ENCODE measurements at places on chromosomes 6 and 20.

DNA sequence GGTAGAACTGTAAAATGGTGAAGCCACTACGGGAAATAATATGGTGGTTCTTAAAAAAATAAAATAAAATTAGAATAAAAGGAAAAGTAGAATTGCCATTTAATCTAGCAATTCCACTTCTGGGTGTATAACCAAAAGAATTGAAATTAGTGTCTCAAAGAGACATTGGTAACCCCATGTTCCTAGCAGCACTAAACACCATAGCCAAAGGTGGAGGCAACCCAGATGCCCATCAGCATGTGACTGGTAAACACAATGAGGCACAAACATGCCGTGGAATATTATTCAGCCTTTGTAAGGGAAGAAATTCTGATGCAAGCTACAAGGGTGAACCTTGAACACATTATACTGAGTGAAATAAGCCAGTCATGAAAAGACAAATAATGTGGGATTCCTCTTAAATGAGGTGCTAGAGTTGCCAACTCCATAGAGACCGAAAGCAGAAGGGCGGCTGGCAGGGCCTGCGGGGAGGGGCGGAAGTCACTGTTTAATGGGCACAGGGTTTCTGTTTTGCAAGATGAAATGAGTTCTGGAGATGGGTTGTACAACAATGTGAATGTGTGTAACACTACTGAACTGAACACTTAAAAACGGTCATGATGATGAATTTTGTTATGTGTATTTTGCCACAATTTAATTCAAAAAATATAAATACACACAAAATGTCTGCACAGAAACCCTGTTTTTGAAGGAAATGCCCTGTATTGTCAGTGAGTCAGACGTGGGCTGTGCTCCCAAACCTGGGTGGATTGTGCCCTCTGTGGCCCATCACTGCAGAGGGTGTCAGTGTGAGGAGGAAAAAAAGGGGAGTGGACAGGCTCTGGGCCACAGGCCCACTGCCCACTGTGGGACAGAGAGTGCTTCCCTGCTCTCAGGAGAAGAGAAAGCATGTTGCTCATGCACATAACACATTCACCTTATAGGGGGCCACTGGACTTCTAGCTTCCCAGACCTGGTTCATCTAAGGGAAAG lies 49.6 kb upstream of the CD93 start:
- DNase-seq = no peak

- no peak for DNase-seq
Observed at GRCh38 chr6:149129371-149130077, 188.0 kb upstream of the TAB2 start.

DNA sequence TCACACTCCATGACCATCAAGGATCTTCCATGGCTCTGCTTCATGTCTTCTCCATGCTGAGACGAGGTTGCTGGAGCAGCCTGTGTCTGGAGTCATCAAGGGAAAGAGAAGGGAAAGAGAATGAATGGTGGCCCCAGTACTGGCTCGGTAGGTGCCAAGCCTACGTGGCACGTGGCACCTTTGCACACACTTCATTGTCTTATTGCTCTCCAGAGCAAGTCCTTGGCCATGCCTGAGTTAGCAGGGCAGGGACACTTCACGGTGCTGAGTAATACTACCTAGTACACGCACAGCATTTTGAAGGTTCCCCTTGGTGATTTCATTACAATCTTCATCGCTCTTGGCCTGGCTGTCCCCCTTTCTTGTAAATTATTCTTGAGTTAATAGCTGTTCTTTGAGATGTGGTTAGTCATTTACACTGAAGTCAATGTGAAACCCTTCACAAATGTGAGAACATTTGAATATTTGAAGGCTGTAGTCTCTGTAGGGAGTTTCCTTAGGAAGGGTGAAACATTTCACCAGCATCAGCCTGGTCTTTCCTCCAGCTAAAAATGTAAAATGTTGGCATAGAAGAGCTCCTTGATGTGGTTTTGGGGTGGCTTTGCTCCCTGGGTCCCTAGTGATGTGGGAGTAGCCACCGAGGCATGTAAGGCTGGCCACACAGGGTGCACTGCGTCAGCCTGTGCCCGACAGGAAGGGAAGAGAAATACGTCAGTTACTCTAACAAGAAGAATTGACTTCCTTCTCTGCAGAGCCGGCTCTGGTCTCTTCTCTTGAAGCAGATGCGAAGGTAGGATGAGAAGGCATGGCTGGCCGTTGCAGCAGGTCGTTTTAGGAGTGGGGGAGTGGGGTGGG lies at the start of gene SYTL3:
SYTL3 (plus strand) TSS at position 766 of the 855 bp plus-strand sequence. CDS start 13,215 bp downstream, outside the sequence.
- no peak for DNase-seq

DNA sequence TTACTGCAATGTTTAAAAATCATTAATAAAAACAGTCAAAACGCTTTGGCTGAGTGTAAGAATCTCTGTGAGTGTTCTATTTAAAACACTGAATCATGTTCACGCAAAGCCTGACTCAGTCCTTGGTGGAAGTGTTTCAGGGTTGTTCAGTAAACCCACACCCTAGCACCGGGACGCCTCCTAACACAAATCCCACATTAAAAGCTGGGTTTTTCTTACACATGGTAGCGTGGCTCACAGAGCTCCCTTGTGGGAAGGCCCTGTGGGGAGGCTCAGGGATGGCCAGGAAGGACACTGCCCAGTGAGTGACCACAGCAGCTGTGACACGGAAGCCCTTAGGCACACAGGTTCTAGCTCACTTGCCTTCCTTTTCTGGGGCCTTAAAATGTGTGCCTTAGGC lies 80.2 kb downstream of the GMPR start:
- DNase-seq = peak; percentile 22

- no peak for DNase-seq
Observed at GRCh38 chr20:33790566-33790965, 20.6 kb upstream of the CHMP4B start.

DNA sequence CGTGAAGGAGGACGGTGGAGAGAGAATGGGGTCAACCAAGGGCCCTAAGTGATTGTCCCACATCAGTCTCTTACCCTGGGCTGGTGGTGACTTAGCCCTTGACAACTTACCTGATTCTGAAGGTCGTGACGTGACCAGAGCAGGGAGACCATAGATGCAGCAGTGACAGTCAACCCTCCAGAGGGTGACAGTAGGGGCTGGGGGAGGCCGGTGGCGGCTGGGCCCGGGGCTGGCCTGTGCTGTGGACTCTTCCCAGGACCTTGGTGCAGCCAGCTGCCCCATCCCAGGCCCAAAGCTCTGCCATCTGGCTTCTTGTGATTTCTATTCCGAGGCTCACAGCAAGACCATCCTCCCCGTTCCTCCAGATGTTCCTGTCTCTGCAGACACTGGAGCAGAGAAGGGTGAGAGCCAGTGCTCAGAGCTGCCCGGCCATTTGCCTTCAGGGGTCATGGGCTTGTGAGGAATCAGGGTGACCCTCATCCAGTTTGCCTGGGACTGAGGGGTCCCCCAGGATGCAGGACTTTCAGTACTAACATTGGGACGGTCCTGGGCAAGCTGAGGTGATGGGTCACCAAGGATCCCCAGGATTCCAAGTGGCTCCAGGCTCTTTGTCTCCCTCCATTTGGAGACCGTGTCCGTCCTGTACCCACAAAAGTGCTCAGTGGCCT lies 36.0 kb downstream of the SUMO4 start:
- DNase-seq = no peak

DNA sequence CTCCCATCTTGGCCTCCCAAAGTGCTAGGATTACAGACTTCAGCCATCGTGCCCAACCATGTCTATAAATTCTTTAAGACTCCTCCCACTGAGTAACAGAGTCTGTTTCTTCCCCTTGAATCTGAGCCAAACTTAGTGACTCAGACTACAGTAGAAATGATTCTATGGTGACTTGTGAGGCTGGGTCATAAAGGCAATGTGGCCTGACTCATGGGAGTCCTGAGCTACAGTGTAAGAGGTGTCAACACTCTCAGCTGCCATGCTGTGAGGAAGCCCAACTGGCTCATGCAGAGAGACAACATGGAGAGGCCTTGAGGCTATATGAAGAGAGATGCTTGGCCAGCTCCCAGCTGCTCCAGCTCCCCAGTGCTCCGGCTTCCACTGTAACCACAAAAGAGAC lies 5.2 kb upstream of the NRSN2 start:
- DNase-seq = no peak

DNA sequence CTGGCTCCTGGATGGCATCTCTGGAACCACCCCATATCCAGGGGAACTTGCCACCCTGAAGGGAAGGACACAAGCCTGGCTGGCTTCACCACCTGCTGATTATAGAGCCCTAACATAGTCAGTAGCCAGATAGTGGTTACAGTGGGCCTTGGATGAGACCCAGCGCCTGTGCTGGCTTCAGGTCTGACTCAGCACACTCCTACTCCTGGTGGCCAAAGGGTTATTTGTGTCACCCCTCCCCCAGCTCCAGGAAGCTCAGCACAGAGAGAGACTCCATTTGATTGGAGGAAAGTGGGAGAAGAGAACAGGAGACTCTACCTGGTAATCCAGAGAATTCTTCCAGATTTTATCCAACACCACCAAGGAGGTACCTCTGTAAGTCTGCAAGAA lies 12.8 kb downstream of the SNX14 start:
- no peak for DNase-seq

- DNase-seq = no peak
Observed at GRCh38 chr6:84685983-84686584, 78.3 kb downstream of the TBX18 start.

GRCh38 chr6:157019733-157020132 lies 242.6 kb downstream of the ARID1B start:
- DNase-seq = no peak

DNA sequence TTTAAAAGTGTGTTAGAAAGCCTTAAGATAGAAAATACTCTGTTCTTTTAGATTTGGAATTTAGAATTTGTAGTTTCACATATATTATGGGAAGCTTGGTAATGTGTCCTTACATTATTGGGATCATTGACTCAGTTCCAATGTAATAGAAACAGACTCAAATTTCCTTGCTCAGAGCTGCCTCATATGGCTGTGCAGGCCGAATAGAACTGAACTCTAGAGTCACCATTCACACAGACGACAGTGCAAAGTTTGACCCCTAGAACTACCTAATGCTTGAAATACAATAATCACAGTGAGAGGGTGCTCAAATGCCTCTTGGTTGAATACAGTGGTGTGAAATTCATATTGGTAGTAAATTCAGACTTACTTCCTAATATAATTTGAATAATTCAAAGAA lies 482.7 kb upstream of the CITED2 start:
- DNase-seq = no peak

DNA sequence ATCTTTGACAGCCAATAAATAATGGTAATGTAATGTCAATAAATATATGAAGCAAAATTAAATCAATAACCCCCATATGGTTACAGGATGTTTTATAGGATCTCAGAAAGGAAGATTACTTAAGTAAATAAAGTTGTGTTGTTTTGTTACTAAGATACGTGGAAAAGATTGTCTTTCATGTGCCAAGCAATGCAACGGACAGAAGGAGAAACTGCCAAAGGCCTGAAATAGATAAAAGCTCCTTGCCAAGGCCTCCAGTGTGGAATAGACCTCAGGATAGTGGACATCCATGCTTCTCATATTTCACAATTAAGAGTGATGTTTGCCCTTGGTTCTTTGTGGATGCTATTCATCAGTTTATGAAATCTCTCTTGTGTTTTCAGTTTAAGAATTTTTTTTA lies 16.4 kb upstream of the FNDC1 start:
- DNase-seq = no peak

DNA sequence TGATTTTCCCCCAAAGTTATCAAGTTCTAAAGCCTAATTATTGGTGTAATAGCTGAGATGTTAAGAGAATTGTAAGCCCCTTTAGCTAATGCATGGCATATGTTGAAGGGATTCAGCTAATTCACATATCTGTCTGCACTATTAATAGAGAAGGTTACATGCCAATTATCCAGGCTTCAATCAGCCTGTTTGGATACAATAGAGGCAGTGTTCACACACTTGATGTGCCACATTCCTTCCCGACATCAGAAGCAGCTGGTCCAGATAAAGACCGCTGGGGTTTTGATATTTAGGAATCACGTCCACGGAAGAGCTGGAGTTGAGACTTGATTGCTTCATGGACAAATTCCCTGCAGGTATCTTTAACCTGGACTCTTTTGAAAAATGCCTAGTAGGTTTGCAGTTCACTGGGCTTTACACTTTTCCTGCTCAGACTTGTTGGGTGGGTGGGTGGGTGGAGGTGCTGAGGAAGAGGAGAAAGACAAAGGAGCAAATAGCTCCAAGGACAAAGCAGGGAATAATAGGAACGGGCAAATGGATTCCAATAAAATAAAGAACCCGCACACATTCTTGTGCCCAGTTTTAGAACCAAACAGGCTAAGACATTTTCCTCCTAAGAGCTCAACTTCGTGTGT lies 142.6 kb upstream of the ZNF217 start:
- no peak for DNase-seq

GRCh38 chr6:109261811-109262210 lies 120.5 kb downstream of the CD164 start:
- DNase-seq = no peak

GRCh38 chr6:168190646-168191443 lies 111.8 kb upstream of the FRMD1 start:
- no peak for DNase-seq

DNA sequence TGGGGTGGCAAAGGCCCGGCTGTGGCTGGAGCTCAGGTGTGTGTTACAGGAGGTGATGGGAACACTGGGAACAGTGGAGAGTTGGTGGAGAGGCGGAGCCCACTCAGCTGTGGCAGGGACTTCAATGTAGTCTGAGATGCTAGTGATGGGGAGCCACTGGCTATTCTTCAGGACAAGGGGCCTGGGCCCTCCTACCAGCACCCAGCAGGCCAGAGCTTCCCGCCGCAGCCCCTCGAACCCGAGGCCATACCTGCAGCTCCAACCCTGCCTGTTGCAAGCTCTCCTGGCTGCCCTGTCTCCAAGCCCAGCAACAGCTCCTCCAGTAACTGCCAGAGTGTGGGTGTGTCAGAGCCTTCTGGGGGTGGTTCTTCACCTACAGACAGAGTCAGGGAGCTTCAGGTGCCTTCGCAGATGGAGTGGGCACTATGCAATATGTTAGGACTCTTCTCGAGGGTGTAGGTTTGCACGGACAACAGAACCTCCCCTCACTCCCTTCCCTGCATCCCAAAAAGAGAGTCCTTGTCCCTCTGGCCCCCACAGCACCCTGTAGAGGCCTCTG lies 146.2 kb upstream of the MLN start:
- no peak for DNase-seq

- DNase-seq = no peak
Observed at GRCh38 chr6:65799389-65799788, 92.4 kb upstream of the EYS start.

- no peak for DNase-seq
Observed at GRCh38 chr20:54335299-54335698, 127.4 kb downstream of the PFDN4 start.

DNA sequence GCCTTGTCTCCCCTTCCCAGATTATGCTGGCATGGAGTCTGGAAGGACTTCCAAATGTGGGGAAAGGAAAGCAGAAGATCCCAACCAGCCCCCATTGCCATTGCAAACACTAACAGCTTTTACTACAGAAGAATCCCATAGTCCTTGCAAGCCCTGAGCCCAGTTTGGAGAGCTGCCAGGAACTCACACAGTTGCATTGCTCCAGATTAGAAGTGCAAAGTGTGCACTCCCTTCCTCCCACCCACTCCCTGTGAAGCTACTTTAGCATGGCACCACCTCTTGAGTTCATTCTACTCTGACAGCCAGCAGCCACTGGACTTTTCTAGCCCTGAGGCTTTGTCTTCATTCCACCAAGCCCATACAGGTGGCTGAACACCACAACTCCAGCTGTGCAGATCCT lies 67.6 kb downstream of the SLC22A2 start:
- no peak for DNase-seq
